ENCODE measurements at places on chromosomes 7 and 10.

GRCh38 chr7:35680403-35681013 lies 14.4 kb downstream of the HERPUD2 start:
- DNase-seq, result no peak

GRCh38 chr7:151178236-151178635 lies 8.8 kb downstream of the ASB10 start:
- no peak for DNase-seq

GRCh38 chr7:24138343-24138742 lies 145.6 kb upstream of the NPY start:
- peak; percentile 54 for DNase-seq

GRCh38 chr7:48244864-48245271 lies 73.6 kb downstream of the ABCA13 start:
- DNase-seq, result peak; percentile 61

DNA sequence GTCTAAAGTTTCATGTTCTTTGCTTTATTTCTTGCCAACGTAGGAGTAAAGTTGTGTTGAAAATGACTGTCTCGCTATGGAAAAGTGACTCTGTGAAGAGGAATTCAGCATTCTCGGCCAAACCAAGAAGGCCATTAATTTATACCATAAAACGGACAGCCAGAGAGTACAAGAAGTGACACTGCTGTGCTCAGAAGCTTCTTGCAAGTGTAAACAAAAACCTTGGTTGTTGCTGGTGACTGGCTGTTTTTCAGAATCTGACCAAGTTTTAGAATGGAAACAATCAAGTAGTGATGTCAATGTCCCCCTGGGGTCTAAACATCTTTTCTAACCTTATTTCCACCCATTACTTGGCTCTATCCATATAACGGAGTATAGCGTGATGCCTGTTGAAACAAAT lies 201.9 kb downstream of the INHBA start:
- no peak for DNase-seq
